Activated T-helper 17 cell treated with anti-CD3 and anti-CD28 coated beads, Interleukin-2, amount 50 U/mL, for 72 hours (primary cell): ENCODE measurements at places on chromosomes 5 and 9.
A peak's percentile ranks its signal among the peaks of the same experiment; 100 is the strongest.

- H3K36me3 ChIP-seq, result no peaks in the 10 kb centered on the region
- H3K27ac ChIP-seq, result no peak overlapping the region
- no peak for ATAC-seq
- H3K4me3 ChIP-seq, result no peak overlapping the region
- H3K27me3 ChIP-seq, result peaks cover 13% of the 10 kb centered on the region
- H3K4me1 ChIP-seq, result no peaks in the 10 kb centered on the region
These were observed 171.3 kb downstream of the PSAT1 start for GRCh38 chr9:78468231-78468630.

DNA sequence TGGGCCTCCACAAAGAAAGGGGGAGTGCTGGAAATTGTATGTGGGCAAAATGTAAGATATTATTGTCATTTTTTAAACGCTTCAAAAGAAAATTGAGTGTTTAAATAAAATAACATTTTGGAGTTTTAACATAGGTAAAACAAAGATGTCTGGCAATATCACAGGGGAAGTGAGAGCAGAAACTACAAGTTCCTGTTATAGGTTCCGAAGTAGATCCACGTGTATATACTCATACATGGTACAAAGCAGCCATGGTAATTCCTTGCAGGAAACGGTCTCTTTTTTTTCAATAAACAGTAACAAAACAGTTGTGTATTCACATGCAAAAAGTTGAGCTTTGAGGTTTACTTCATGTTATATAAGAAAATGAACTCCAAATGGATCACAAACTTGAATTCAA, 78.4 kb downstream of the MTRR start:
- no peaks in the 10 kb centered on the region for H3K4me1 ChIP-seq
- peaks cover 21% of the 10 kb centered on the region for H3K27me3 ChIP-seq
- H3K36me3 ChIP-seq, result no peaks in the 10 kb centered on the region
- H3K27ac ChIP-seq, result no peak overlapping the region
- no peak overlapping the region for H3K4me3 ChIP-seq

- H3K27ac ChIP-seq, result no peak overlapping the region
- no peak for ATAC-seq
- no peaks in the 10 kb centered on the region for H3K4me1 ChIP-seq
- H3K4me3 ChIP-seq, result no peak overlapping the region
- peaks cover 12% of the 10 kb centered on the region for H3K27me3 ChIP-seq
These were observed 154.1 kb downstream of the MAT2B start for GRCh38 chr5:163659568-163659902.

- no peaks in the 10 kb centered on the region for H3K27me3 ChIP-seq
- H3K36me3 ChIP-seq, result peaks cover 62% of the 10 kb centered on the region
- no peak overlapping the region for H3K4me3 ChIP-seq
- H3K27ac ChIP-seq, result no peak overlapping the region
These were observed 9.7 kb downstream of the RGS14 start for GRCh38 chr5:177367323-177367848.

DNA sequence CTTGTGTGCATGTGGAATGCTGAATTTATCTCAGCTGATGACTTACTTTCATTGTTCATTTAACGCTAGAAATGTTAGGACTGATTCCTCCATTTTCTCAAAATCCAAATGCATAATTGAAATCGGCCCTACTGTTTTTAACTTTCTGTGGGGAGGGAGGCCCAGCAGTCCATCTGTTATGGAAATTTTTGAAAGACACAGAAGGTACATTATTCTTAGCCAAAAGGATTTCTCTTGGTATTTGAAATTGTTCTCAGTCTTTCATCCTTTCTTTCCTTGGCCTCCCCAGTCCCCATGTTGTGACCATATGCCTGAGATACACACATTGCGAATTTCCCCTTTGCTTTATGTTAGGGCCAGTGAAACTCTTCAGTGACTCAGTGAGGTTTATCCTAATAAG, 549.9 kb downstream of the IRX1 start:
- ATAC-seq, result no peak
- no peaks in the 10 kb centered on the region for H3K4me1 ChIP-seq
- H3K27ac ChIP-seq, result no peak overlapping the region
- no peak overlapping the region for H3K4me3 ChIP-seq
- H3K36me3 ChIP-seq, result no peaks in the 10 kb centered on the region
- no peaks in the 10 kb centered on the region for H3K27me3 ChIP-seq

DNA sequence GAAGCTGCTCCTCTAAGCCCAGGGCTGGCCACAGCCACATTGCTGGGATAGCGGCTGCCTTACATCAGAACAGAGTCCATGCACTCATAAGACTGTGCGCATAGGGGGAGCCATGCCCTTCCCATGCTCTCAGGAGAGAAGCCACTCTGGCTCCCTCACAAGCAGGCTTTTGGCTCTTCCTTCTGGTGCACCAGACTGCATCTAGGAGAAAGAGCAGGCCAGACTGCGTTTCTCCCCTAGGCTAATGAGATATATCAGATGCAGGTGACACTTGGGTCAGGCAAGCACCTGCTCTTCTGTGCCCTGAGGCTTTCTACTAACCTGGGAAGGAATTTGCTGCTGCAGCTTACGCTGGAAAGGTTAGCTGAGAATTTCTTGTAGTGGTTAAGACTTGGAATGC, 43.2 kb upstream of the BRINP1 start:
- H3K4me3 ChIP-seq, result no peak overlapping the region
- no peaks in the 10 kb centered on the region for H3K36me3 ChIP-seq
- H3K27ac ChIP-seq, result no peak overlapping the region

- H3K36me3 ChIP-seq, result no peaks in the 10 kb centered on the region
- no peaks in the 10 kb centered on the region for H3K4me1 ChIP-seq
- no peak overlapping the region for H3K4me3 ChIP-seq
- ATAC-seq, result no peak
These were observed 62.7 kb downstream of the SLC1A3 start for GRCh38 chr5:36669015-36669651.

- H3K27ac ChIP-seq, result no peak overlapping the region
- ATAC-seq, result no peak
- H3K36me3 ChIP-seq, result no peaks in the 10 kb centered on the region
These were observed 117.4 kb upstream of the GRIA1 start for GRCh38 chr5:153373130-153373498.

DNA sequence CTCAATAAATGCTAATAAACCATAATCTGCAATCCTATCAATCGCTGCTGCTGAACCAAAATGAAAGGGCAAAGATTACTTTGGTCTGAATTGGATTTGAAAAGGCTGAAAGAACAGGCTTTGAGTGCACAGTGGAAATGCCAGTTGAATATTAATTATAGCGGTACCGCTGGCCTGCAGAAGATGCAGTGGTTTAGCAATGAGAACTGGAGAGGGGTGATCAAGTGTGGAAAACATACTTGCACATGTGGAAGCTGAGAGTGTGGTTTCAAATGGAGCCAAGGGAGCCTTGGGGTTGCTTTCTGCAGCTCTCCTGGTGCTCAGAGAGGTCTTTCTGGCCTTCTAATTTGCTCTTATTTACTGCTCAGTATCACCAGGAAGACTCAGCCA, 133.9 kb downstream of the PTTG1 start:
- no peaks in the 10 kb centered on the region for H3K36me3 ChIP-seq
- ATAC-seq, result no peak
- H3K27ac ChIP-seq, result no peak overlapping the region
- no peaks in the 10 kb centered on the region for H3K27me3 ChIP-seq
- H3K4me1 ChIP-seq, result no peaks in the 10 kb centered on the region

GRCh38 chr5:133114166-133114932, 62.5 kb downstream of the HSPA4 start:
- no peak overlapping the region for H3K27ac ChIP-seq
- H3K4me1 ChIP-seq, result peaks cover 12% of the 10 kb centered on the region
- H3K36me3 ChIP-seq, result no peaks in the 10 kb centered on the region
- H3K4me3 ChIP-seq, result no peak overlapping the region

DNA sequence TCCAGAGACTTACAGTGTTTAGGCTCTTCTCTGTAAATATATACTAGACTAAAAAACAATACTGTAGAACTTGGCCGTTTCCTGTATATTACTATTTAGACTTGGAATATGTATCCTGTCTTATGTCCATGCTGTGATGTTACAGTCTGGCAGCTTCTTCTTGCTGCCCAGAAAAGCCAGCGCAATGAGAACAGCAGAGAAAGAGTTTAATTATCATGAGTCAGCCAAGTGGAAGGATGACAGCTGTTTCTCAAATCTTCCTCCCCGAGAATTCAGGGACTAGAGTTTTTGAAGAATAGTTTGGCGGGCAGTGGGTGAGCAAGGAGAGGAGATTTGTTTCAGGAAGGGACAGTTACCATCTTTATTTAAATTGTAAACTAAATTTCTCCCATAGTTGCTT, 37.5 kb downstream of the NAA35 start:
- peaks cover 97% of the 10 kb centered on the region for H3K36me3 ChIP-seq
- H3K4me3 ChIP-seq, result no peak overlapping the region
- no peaks in the 10 kb centered on the region for H3K27me3 ChIP-seq
- peaks cover 2% of the 10 kb centered on the region for H3K4me1 ChIP-seq
- no peak overlapping the region for H3K27ac ChIP-seq

- H3K4me3 ChIP-seq, result no peak overlapping the region
- H3K4me1 ChIP-seq, result no peaks in the 10 kb centered on the region
- H3K36me3 ChIP-seq, result no peaks in the 10 kb centered on the region
- no peaks in the 10 kb centered on the region for H3K27me3 ChIP-seq
- no peak for ATAC-seq
These were observed 41.5 kb downstream of the SVEP1 start for GRCh38 chr9:110537841-110538646.

- H3K36me3 ChIP-seq, result no peaks in the 10 kb centered on the region
- H3K4me1 ChIP-seq, result no peaks in the 10 kb centered on the region
- no peak overlapping the region for H3K4me3 ChIP-seq
- no peak overlapping the region for H3K27ac ChIP-seq
These were observed 132.5 kb downstream of the CDH18 start for GRCh38 chr5:19855453-19855852.

- no peaks in the 10 kb centered on the region for H3K36me3 ChIP-seq
- no peak for ATAC-seq
- H3K4me3 ChIP-seq, result no peak overlapping the region
- H3K4me1 ChIP-seq, result no peaks in the 10 kb centered on the region
- peaks cover 8% of the 10 kb centered on the region for H3K27me3 ChIP-seq
- H3K27ac ChIP-seq, result no peak overlapping the region
These were observed 176.2 kb downstream of the ICE1 start for GRCh38 chr5:5598547-5599113.

DNA sequence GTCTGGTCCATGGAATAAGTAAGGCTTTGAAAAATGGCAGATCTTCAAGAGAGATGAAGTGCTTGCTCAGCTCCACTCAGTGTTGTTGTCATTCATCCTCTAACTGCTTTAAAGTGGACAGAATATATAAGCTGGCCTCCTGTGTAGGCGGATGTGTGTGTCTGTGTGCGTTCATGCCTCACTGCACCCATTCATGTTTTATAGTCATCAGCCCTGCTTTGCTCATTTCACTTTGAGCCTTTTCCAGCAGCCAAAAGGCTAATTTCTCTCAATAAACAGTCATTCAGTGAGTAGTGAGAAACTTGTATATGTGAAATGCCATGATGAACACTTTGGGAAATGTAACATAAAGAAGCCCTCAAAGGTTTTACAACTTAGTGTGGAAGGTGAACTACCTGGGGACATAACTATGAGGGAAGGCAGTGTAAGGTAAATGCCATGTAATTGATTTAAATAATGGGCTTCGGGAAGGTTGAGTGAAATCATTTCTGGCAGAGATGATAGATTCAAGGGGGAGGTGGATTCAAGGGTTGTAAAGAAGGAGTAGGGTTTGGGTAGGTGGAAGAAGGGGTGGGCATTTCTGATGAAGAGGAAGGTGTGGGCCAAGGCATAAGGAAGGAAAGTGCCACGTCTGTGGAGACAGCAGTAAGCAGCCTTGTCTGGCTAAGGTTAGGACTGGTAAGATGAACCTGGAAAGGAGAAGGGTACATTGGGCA, 15.7 kb downstream of the TTC23L start:
- H3K27me3 ChIP-seq, result no peaks in the 10 kb centered on the region
- H3K27ac ChIP-seq, result no peak overlapping the region
- no peak overlapping the region for H3K4me3 ChIP-seq
- H3K36me3 ChIP-seq, result no peaks in the 10 kb centered on the region

GRCh38 chr5:17187011-17187785, 30.2 kb upstream of the BASP1 start:
- peak; percentile 23 for ATAC-seq
- peaks cover 11% of the 10 kb centered on the region for H3K27me3 ChIP-seq
- H3K4me3 ChIP-seq, result no peak overlapping the region
- no peaks in the 10 kb centered on the region for H3K36me3 ChIP-seq

DNA sequence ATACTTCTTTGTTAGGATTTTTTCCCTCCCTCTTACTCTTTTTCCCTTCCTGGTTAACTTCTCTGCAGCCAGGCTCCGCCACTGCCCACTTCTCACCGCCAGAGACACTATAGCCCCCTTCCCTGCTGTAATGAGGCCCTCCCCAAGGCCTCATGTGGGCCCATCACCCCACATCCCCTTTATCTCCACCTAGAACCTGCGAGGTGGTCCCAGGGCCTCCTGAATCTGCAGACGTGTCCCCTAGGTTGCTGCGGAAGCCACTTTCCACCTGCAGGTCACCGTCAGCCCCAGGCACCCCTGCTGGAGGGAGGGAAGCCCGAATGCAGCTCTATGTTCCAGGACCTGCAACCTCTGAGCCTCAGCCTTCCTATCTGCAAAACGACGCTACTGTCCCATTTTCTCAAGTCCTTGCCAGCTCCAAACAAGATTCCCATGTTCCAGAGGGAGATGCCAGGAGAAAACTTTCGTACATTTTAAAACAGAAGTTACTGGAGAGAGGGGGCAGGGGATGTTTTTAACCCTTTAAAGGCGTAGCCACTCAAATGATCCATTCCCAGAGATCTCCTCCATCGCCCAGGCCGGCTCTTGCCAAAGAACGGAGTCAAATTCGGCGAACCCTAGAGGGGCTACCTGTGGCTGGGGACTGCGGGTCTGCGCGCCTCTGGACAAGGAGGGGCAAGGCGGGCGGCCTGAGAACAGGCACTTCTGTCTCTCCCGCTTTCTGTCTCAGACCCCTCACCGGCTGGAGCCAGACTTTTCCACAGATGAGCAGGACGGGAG, 929 bp downstream of the SH3PXD2B start:
- ATAC-seq, result no peak
- no peaks in the 10 kb centered on the region for H3K36me3 ChIP-seq
- peaks cover 5% of the 10 kb centered on the region for H3K4me1 ChIP-seq
- H3K27me3 ChIP-seq, result peaks cover 38% of the 10 kb centered on the region
- H3K4me3 ChIP-seq, result peak overlapping the region; percentile 50

DNA sequence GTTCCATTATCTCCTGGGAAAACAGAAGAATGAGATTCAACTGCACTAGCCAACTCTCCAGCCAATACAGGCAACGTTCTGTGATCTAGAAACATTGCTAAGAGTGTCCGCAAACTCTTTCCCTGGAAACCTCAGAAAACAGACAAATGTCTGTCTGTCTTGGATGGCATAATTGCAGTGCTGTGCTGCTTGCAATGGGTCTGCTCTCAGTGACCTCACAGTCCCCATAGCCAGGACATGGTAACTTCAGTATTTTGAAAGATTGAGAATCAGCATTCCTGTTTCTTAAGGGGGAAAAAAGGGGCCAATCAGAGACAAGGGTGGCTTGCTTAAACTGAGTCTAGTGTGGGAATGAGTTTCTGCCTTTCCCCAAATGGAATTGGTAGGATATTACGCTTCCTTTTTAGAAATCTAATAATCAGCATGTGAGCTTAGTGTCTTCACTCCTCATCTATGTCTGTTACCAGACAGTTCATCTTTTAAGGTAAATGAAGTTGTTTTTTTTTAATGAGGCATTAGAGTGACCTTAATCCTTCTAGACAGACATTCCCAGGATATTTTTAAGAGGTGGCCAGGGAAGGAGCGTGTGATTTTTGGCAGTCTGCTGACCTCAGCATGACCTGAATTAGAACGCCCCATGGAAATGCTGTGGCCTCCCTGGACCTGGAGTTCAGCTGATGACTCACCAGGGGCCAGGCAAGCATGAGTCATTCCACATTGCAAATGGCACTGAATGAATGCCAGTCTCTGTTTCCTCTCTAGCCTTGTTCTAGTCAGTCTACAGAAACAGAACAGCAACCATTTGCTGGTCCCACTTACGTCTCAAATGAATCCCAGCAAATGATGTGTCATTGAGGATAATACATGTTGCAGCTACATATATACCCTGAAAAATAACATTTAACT, 210.2 kb upstream of the ACTBL2 start:
- ATAC-seq, result peak; percentile 95
- no peak overlapping the region for H3K4me3 ChIP-seq
- no peaks in the 10 kb centered on the region for H3K36me3 ChIP-seq
- H3K27me3 ChIP-seq, result peaks cover 15% of the 10 kb centered on the region
- no peak overlapping the region for H3K27ac ChIP-seq
